Activated CD4-positive, alpha-beta T cell treated with anti-CD3 and anti-CD28 coated beads, Interleukin-2, amount 10 ng/mL, durations not matched to agents 7 days and 5 days (primary cell): ENCODE measurements at places on chromosomes 4 and X. TPM values are rescaled to one million over a fixed set of nuclear protein-coding genes. Genes with fewer than 3 reads are reported as not detected.

DNA sequence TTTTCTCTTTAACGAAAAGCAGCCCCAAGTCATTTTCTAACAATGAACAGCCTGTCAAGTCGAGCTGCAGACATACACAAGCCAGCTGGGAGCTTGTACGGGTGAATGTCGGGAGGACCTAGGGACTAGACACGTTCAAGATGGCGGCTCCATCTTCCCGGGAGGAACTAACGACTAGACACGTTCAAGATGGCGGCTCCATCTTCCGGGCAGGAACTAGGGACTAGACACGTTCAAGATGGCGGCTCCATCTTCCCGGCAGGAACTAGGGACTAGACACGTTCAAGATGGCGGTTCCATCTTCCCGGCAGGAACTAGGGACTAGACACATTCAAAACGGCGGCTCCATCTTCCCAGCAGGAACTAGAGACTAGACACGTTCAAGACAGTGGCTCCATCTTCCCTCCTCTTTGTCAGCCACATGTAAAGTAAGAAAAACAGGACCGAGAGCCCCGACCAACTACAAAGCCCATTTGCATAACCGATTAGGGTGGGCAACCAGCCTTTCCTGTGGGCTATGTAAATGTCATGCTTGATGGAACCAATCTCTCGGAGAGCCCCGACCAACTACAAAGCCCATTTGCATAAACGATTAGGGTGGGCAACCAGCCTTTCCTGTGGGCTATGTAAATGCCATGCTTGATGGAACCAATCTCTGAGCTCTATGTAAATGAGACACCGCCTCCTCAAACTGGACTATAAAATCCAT lies 175.5 kb downstream of the DHRSX start:
- peak; percentile 7 for DNase-seq

Gene ATP2B3
- total RNA-seq: 0.05 TPM

DNA sequence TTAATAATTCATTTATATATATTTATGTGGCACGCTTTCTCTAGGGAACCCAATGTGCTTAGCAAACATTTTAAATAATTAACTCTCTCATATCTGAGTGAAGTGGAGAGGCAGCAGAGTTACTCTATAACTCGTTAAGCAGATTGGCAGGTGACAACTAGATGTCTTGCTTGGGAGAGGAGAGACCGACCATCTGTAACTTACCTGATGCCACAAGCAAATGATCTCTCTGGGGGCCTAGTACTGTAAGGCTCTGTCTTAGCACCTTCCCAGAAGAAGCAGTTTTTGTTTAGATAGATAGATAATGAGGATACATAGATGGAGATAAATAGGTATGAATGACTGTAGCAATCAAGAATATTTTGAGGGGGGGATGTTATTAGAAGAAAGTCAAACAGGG lies 11.9 kb upstream of the SEL1L3 start:
- no peak for DNase-seq

- no peak for DNase-seq
Measured at GRCh38 chrX:152937236-152937635, 39.4 kb downstream of the ZNF185 start.

DNA sequence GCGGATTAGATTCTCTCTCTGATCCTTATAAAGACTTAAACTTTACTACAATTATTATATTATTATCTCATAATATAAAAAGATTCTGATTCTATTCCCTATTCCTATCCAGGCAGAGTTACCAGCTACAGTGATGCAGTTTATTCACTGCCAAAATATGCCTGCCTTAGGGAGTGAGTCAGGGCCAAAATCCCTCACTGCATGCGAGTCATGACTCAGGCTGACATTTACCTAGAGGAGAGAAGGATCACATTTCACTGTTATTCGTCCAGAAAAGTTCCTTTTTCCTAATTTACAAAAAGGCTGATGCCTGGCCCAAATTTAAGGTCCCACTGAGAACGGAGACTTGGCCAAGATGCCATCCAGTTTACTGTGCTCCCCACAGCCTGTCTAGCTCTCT lies 168.5 kb upstream of the LDB2 start:
- DNase-seq: no peak

GRCh38 chr4:120055162-120055561 lies 11.5 kb downstream of the MAD2L1 start:
- no peak for DNase-seq

GRCh38 chrX:125651426-125651825 lies 331.8 kb downstream of the TEX13C start:
- no peak for DNase-seq

Gene FGG
- not detected for total RNA-seq

Gene ADH1A
- not detected for total RNA-seq

DNA sequence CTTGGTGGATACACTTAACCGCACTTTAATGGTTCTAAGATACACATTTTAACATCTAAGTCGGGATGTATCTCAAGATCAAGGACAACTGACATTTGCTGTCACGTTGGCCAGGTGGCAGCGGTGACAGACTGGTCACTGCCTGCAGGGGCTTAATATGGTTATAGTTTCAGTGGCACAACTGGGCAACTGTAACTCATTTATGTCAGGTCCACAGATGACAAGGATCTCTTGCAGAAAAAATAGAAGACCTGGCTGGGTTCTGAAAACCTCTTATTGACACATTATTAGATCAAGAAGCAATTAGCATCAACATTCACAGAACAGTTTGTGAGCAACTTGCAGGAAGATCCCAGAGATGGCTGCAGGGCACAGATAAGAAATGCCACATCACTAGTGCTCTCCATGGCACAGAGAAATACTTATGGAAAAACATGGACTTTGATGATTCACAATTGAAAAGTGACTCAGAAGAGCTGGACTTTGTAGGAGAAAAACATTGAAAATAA lies 99.6 kb upstream of the SORBS2 start:
- no peak for DNase-seq

GRCh38 chr4:119536572-119537528 lies 91.8 kb downstream of the PDE5A start:
- DNase-seq: no peak

Gene METAP1
- 49.2 TPM for total RNA-seq
